ENCODE measurements at places on chromosomes 11 and 22. TPM values are rescaled to one million over a fixed set of nuclear protein-coding genes. Genes with fewer than 3 reads are reported as not detected.

DNA sequence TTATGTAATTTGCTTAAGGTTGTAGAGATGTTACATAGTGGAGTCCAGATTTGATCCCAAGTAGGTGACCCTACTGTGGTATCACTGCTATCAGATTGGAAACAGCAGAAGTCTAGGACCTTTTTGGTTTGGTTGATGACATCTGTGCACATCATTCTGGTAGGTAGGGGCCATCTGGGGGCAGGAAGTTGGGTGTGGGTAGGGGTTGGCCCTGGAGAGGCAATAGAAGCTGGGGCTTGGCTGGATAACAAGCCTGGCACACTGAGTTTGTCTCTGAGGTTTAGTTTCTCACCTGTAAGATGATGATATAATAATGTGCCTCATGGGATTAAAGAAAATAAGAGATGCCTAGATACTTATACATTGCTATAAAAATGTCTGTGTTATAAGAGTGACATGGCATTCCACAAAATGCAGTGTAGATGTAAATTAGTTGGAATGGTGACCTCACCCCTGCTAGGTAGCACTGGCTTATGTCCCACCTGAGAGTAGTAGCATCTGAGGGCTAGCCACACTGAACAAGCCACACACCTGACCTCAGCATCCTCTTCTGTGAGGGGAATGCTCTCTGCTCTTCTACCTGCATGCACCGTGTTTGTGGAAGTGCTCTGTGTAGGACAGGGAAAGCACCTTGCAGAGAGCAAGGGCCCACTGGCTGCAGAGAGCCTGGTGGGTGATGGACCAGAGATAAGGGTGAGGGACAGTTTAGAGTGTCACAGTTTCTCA lies 36.9 kb downstream of the PTPRJ start:
- ATAC-seq: no peak

DNA sequence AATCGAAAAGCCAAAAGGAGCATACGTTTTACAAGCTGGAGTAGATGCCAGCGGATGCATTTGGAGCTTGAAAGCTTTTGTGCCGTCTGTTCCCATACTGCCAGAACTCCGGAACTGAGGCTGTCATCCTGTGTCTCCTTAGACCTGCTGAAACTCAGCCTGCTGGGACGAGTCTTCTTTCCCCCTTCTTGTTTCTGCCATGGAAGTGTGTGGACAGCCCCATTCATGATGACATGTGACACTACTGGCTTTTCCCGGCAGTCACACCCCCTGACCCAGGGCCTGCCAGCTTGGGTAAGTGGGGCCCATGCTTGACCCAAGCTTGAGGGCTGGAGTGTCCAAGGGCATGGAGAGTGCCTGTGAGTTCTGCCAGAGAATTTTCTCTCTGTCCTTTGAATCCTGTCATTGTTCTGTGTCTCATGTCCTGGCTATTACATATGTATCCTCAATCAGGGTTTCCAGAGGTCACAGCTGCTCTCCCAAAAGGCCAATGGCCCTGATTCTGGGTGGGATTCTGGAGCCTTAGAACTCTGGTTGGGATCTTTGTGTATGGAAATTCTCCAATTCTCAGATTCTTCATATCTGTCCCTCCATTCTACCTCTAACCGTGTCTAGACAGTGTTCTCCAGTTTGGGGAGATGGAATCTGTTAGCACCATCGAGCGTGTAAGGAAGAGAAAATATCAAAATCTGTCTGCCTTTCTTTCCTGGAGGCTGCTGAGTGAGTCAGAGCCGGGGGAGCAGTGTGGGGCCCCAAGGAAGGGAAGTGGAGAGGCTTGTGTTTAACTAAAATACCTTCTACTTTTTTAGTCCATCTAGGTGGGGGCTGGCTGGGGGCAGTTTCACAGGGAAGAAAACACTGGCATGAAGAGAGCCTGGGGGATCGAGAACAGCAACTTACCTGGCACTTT lies 73.2 kb downstream of the KIAA1671 start:
- ATAC-seq: peak; percentile 84

Gene BACE1
- total RNA-seq: 24.0 TPM

Gene SDHD
- 30.2 TPM for total RNA-seq

Gene OR6A2
- 0.27 TPM for total RNA-seq

Measured in motor neuron (in vitro differentiated cells).